ENCODE measurements at places on chromosomes 2 and 18.

GRCh38 chr2:210752532-210752931 is 196.1 kb downstream of the CPS1 start:
- no peak for DNase-seq

DNA sequence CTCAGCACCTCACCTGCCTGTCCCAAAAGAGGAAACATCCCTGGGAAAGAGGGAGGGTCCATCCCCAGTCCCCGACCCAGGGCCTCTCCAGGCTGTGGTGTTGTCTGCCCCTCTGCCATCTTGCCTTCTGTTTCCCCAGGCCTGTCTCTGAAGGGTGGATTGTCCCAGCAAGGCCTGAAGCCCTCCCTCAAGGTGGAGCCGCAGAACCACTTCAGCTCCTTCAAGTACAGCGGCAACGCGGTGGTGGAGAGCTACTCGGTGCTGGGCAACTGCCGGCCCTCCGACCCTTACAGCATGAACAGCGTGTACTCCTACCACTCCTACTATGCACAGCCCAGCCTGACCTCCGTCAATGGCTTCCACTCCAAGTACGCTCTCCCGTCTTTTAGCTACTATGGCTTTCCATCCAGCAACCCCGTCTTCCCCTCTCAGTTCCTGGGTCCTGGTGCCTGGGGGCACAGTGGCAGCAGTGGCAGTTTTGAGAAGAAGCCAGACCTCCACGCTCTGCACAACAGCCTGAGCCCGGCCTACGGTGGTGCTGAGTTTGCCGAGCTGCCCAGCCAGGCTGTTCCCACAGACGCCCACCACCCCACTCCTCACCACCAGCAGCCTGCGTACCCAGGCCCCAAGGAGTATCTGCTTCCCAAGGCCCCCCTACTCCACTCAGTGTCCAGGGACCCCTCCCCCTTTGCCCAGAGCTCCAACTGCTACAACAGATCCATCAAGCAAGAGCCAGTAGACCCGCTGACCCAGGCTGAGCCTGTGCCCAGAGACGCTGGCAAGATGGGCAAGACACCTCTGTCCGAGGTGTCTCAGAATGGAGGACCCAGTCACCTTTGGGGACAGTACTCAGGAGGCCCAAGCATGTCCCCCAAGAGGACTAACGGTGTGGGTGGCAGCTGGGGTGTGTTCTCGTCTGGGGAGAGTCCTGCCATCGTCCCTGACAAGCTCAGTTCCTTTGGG is 47.2 kb downstream of the BOLA3 start:
- no peak for DNase-seq

DNA sequence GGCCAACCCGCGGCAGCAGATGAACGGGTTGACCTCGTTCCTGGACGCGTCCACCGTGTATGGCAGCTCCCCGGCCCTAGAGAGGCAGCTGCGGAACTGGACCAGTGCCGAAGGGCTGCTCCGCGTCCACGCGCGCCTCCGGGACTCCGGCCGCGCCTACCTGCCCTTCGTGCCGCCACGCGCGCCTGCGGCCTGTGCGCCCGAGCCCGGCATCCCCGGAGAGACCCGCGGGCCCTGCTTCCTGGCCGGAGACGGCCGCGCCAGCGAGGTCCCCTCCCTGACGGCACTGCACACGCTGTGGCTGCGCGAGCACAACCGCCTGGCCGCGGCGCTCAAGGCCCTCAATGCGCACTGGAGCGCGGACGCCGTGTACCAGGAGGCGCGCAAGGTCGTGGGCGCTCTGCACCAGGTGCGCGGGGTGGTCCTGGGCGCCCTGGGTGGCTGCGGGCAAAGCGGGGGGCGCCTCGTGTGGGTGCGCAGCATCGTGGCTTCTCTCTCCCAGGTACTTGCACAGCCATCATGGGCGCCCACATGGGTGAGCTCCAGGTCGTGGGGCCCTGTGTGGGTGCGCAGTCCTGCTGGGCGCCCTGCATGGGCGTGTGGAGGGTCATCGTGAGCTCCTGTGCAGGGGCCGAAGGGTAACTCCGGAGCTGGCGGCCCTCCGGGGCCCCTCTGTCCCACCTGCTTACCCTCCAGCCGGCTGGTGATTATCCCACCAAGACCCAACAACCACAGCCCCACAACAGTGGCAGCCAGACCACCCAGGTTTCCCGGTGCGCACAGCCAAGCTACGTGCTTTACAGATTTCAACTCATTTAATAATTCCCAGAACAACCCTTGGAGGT is 64.2 kb downstream of the TPO start:
- no peak for DNase-seq

DNA sequence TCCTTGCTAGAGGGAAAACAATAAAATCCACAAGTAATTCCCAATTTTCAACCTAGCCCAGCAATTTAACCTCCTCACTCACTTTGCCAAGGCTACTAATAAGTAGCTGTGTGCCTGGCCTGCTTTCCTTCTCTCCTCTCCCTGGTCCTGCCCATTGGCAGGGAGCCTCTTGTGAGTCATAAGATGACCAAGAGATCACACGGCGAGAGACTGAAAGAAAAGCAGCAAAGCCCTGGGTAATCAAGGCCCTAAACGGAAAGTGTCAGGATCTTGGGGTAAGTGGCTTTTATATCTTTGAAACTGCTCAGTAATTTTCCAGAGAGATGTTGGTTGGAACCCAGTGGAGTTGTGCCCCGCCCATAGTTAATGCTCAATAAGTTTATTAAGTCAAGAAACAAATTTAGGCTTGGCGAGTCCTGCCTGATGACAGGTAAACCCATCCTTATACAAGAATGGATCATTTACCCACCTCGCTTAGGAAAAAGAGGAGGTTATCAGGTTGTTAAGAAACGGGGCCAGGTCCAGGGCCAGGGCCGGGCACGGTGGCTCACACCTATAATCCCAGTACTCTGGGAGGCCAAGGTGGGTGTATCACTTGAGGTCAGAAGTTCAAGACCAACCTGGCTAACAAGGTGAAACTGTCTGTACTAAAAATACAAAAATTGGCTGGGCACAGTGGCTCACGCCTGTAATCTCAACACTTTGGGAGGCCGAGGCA is 10.0 kb upstream of the ADAM17 start:
- no peak for DNase-seq

DNA sequence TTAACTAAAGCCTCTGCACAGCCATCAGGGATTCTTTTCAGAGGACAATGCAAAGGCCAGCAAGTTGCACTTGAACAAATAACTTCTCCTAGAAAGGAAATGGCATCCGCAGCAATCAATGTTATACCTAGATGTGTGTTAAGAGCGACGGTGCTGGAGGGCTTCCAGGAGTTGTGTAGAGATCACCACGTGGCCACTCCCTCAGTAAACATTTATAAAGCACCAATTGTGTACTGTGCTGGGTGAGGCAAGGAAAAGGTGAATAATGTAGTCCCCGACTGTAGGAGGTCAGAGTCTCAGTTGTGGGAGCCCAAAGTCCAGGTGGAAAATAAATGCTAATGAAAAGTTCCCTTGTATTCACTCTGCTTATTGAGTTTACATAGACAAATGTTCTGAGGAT is 135.0 kb downstream of the ALK start:
- no peak for DNase-seq

GRCh38 chr2:84640411-84640810 is 124.1 kb downstream of the DNAH6 start:
- DNase-seq = no peak

GRCh38 chr2:53252115-53252514 is 515.5 kb upstream of the CHAC2 start:
- no peak for DNase-seq

DNA sequence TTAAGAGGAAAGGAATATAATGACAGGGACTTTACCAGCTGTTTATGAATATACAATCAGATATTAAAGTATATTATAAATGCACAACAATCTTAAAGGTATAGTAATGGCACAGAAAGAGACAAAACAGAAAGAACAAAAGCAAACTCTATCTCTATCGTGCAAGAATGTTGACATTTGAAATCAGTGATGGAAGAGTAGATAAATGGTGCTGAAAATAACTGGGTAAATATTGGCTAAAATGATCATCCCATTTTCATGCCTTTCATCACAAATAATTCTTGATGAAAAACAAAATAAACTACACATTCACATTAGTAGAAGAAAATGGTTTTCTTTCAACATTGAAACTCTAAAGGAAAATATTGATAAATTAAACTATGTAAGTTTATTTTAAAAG is 495.9 kb downstream of the IRS1 start:
- no peak for DNase-seq

DNA sequence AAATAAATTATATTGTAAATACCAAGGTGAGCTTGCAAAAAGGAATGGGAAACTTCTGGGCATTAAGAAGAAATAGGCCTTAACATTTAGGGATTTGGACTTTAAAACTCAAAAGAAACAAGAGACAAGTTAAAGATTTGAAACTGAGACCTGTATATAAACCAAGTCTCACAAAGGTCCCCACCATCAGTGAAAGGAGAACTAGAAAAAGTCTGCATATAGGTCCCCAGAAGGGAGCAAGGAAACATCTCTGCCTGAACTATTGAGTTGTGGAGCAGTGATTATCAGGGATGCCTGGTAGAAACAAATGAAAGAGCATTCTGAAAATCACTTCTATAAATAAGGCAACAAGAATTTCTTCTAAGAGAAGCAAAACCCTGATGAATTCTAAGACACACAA is 30.5 kb upstream of the ITGAV start:
- DNase-seq = no peak

GRCh38 chr2:238290091-238290509 is 1.7 kb upstream of the PER2 start:
- DNase-seq = no peak

DNA sequence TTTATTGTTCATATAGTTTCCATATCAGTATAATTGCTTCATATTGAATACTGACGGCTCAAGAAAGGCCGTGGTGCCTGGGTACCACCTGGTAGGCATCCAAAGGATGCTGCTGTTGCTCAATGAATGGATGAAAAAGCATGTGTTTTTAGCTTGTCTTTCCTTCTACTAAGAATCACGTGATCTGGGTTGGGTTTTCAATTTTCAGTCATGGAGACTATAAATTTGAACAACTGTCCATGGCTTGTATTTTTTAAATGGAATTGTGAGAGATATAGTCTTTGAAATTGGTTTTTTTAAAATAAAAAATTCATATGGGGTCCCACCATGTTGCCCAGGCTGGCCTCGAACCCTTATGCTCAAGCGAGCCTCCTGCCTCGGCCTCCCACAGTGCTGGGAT is 25.3 kb downstream of the EMILIN2 start:
- DNase-seq = no peak

DNA sequence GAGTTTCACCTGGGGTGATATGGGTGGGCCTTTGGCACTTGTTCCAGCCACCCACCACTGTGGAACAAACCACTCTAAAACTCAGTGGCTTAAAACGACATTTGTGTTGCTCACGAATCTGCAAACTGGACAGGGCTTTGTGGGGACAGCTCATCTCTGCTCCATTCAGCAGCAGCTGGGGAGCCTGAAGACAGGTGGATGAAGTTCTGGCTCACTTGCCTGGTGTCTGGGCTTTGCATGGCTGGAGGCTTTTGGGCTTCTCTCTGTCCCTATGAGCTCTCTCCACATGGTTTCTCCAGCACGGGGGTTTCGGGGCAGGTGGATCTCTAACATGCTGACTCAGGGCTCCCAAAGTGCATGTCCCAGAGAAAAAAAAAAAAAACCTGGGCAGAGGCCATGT is 93.0 kb upstream of the GLI2 start:
- no peak for DNase-seq

DNA sequence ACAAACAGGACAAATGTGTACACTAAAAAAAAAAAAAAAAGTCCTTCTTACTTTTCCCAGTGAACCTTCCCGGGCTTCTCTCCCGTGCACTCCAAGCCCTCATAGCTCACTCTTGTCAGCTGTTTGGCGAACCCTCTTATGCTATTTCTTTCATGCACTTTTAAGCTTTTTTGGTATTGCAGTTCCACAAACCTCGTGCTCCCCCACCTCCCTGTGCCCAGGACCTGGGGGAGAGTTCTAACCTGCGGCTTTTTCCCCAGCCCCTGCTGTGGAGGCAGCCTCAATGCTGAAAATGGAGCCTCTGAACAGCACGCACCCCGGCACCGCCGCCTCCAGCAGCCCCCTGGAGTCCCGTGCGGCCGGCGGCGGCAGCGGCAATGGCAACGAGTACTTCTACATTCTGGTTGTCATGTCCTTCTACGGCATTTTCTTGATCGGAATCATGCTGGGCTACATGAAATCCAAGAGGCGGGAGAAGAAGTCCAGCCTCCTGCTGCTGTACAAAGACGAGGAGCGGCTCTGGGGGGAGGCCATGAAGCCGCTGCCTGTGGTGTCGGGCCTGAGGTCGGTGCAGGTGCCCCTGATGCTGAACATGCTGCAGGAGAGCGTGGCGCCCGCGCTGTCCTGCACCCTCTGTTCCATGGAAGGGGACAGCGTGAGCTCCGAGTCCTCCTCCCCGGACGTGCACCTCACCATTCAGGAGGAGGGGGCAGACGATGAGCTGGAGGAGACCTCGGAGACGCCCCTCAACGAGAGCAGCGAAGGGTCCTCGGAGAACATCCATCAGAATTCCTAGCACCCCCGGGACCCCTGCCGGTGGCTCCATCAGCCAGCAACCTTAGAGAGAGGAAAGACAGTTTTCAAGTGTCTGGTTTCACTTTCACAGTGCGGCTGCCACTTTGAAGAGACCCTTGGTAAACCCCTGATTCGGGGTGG is 826 bp downstream of the KCNE4 start:
- DNase-seq = no peak

GRCh38 chr2:166628478-166629136 is 134.6 kb upstream of the SCN7A start:
- no peak for DNase-seq

DNA sequence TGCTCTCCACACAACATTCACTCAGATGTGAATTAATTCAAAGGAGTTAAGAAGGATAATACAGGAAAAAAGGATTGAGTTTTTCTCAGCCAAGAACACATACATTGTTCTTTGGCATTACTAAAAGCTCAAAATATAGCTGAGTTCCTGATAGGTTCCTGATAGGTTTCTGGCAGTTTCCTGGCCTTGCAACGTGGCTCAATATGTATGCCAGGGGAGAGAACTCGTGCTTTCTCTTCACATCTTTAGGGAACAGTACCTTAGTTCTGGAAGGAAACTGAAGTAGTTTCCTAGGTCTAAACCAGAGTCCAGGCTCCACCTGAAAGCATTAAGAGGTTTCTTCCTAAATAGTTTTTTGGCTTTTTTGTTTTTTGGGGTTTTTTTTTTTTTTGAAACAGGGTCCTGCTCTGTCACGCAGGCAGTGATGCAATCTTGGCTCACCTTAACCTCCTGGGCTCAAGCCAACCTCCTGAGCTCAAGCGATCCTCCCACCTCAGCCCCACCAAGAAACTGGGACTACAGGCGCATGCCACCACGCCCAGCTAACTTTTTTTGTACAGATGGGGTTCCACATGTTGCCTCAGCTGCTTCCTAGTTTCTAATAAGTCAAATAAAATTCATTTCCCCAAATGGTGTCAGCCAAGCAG is 42.8 kb downstream of the ESCO1 start:
- no peak for DNase-seq

DNA sequence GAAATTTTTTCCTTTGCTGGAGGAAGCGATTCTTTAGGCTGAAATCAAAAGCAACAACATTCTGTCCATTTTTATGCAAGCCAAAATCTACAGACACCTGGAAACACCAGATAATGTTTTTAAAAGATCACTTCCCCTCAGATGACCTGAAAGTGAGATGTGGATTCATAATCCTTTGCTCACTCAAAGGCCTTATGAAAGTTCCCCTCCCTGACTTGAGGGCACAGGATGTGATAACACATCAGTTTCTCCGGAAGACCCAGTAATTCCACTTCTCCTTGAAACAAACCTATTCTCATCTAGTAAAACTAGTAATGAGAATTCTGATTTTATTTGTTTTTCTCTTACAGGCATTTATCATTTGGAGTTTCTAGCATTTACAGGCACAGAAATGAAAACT is 218.3 kb upstream of the RND3 start:
- no peak for DNase-seq

Measured in naive thymus-derived CD8-positive, alpha-beta T cell (primary cell).